ENCODE measurements at places on chromosomes 7 and 10.

GRCh38 chr7:44621750-44622103 lies 15.3 kb downstream of the OGDH start:
- no peak for DNase-seq

- DNase-seq = no peak
These were observed 29.1 kb downstream of the RSU1 start for GRCh38 chr10:16788125-16788524.

DNA sequence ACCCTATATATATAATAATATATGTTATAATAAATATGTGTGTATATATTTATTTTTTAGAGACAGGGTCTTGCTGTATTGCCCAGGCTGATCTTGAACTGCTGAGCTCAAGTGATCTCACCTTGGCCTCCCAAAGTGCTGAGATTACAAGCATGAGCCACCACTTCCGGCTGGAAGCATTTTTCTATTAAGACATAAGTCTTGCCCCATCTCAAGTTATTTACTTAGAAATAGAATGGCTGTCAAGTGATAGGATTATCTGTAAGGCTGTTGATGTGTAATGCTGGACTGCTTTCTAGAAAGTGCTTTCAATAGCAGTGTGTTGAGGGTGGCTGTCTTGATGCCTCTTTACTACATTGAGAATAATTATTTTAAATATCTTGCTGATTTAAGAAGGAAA lies 65.2 kb downstream of the ZMYND11 start:
- DNase-seq = no peak

DNA sequence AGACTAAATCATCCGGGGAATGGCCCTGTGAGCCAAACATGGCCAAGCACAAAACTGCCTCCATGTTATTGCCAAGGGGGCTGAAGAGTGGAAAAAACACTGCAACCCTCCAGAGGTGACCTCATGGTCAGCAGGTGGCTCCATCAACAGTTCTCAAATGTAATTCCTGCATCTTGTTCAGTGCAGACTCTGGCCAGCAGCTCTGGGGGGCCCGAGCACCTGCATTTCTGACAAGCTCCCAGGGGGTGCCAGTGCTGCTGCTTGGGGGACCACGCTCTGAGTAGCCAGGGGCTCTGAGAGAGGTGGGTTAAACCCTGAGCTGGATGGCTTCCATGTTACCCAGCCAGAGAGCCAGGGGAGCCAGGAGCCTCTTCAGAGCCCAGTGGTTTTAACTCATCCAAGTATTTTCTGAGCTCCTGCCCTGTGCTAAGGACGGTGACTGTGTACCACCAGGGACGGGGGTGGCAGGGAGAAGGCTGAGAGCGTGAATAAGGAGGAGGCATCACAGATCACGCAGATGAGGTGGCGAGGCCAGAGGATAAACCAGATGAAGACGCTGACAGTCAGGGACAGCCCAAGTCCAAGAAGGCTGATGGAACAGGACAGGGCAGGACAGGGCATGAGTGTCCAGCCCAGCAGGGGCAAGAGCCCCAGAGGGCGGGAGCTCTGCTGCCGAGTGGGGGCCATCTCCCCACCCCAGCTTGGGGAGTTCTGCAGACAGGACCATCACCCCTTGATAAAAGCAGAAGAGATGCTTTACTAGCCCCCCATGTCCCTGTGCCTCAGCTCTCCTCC lies 52.9 kb downstream of the CLEC2L start:
- DNase-seq = no peak

DNA sequence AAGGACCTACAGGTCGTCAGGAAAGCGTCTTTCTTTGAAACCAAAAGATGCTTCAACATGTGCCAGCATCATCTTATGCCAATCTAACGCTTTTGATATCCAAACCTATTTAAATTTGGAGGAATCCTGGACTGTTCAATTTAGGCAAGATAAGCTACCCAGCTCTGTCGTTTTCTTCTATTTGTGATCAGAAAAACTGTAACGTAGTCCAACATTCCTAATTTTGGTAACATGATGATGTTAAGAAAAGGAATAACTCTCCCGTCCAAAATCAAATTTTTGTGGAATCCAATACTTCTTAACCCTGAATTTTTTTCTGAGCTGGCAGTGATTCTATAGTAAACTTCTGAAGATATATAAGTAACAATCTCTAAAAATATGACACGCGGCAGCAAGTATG lies 93.3 kb upstream of the MKX start:
- no peak for DNase-seq

DNA sequence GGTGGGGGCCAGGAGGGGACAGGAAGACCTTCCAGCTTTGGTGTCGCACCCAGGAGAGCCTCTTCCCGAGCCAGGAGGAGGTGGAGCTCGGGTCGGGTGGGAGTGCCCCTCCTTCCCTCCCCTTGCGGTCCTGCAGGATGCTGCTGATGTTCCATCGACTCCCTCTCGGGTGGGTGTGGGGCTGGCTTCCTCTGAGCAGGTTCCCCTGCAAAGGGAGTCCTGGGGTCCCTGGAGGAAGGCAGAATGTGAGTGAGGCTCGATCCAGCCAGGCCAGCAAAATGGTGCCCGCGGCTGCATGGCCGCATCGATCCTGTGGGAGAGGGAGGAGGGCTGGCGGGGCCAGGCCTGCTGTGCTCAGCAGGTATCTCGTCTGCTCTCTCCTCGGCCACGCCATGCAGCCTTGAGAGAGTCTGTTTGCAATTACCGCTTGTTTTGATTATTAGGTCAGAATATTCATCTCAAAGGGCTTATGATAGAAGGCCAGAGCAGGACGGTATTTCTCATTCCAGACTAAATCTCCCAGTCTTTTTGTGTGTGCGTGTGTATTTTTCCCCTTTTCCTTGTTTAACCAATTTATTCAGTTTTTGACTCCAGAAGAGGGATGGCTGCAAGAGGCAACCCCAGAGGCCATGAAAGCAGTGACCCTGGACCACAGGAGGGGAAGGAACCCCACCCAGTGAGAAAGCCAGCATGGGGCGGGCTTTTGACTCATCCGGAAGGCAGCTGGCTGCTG lies 137.3 kb upstream of the ZMIZ1 start:
- DNase-seq = no peak

- DNase-seq = no peak
These were observed 123.3 kb upstream of the FZD1 start for GRCh38 chr7:91140982-91141381.

GRCh38 chr10:89419548-89419947 lies 5.2 kb downstream of the IFIT5 start:
- DNase-seq = no peak

DNA sequence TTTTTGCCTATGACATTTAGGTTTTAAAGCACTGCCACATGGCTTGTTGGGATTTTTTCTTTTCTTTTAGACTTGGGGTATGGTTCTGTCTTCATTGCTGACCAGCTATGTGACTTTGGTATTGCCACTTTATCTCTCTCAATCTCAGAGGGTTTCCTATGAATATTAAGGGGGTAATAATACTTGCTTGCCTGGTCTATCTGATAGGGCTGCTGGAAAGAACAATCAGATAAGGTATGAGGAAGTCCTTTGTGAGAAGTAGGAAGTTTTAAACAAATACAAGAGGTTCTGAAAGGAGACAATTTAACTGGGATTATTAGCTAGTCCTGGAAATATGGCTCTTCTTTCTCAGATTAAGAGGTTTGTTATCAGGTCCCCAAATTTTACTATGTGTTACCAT lies 80.8 kb downstream of the ZNF92 start:
- DNase-seq = no peak

- DNase-seq = peak; percentile 46
These were observed 86.5 kb downstream of the FOXL3 start for GRCh38 chr7:376306-377079.

DNA sequence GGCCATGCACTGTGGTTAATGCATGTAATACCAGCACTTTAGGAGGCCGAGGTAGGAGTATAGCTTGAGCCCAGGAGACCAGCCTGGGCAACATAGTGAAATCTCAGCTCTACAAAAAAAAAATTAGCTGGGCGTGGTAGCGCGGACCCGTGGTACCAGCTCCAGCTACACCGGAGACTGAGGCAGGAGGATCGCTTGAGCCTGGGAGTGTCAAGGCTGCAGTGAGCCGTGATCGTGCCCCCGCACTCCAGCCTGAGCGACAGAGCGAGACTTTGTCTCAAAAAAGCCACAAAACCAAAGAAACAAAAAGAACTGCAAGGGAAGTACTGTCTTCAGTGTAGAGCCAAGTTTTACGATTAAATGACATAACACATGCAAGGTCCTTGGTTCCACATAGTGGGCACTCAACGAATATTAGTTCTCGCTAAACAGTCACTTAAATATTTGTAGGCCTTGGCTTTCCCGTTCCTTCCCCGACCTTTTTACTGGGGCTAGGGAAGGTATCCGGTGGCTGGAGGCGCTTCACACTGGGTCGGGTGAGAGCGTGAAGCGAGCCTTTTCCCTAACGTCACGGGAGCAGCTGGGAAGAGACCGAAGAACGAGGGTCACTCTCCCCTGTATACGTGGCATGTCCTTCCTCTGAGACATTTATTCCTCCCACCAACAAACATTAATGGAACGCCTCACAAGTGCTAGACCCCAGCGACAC lies 993 bp upstream of the SND1 start:
- no peak for DNase-seq

- no peak for DNase-seq
These were observed 19.5 kb downstream of the RBM33 start for GRCh38 chr7:155663937-155664336.

GRCh38 chr10:85868627-85869499 lies 497.7 kb downstream of the GRID1 start:
- no peak for DNase-seq

GRCh38 chr7:142385491-142386340 lies 127.9 kb upstream of the PRSS58 start:
- DNase-seq = peak; percentile 68

DNA sequence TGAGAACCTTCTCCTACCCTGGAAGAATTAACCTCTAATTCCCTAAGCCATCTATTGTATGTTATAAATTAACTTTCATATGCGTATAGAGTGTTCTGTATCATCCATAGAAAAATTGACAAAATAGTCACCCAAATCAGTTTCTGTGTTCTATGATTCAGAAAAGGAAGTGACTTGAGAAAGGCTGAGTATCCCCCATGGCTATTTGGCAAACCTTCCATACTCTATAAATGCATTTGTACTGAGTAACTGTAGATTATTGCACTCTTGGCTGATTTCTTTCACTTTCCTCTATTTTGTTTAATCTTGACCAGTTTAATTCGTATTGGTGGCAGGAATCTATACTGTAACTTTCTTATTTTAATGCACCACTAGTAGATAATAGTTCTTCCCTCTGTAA lies 182.2 kb downstream of the HTR7 start:
- no peak for DNase-seq

DNA sequence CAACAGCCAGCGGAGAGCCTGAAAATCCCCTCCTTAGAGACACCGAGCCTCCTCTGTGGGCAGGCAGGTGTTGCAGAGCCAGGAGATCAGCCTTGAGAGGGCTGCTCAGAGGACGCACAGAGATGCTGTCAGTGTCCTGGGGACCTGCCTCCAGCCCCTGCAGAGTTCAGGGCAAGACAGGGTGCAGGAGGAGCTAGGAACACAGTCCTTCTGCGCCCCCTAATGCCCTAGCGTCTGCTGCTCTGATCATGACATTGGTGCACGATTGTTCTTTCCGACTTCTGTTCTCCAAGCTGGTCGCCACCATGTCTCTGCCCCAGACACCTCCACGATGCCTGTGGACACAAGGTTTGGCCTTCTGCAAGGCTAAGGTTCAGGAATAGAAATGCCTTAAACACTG lies 613.7 kb upstream of the MKI67 start:
- peak; percentile 23 for DNase-seq

DNA sequence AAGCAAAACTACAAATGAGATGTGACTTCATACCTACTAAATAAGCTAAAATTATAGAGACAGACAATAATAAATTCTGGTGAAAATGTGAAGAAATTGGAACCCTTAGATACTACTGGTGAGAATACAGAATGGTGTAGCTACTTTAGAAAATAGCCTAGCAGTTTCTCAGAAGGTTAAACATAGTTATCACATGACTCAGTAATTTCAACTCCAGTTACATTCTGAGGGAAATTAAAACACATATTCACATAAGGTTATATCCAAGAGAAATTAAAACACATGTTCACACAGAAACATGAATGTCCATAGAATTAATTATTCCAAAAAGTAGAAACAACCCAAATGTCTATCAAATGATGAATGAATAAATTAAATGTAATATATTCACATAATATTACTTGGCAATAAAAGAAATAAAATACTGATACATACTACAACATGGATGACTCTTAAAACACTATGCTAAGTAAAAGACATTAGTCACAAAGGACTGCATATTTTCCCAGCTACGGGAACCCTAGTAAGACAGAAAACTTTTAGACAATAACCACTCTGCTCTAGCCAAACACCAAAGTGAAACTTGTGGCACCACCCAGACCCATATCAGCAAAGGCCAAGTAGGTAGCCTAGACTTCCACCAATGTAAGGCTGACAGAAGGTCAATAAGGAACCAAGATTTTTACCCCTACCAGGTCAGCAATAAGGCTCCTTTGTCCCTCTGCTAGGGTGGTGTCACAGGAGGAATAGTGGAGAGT lies 25.1 kb downstream of the SLC25A40 start:
- DNase-seq = no peak

- DNase-seq = no peak
These were observed 103.1 kb upstream of the RHOBTB1 start for GRCh38 chr10:61047081-61047480.

- DNase-seq = no peak
These were observed 170.8 kb upstream of the HABP2 start for GRCh38 chr10:113381981-113382509.
